Muscle of leg (tissue), 16 donors: ENCODE measurements at places on chromosomes 6 and 20.

GRCh38 chr20:63310265-63310991, 17.4 kb downstream of the COL20A1 start:
- H3K4me1 ChIP-seq = peaks cover 36% of the 10 kb centered on the region
- no peak for DNase-seq
- no peak overlapping the region for H3K4me3 ChIP-seq

DNA sequence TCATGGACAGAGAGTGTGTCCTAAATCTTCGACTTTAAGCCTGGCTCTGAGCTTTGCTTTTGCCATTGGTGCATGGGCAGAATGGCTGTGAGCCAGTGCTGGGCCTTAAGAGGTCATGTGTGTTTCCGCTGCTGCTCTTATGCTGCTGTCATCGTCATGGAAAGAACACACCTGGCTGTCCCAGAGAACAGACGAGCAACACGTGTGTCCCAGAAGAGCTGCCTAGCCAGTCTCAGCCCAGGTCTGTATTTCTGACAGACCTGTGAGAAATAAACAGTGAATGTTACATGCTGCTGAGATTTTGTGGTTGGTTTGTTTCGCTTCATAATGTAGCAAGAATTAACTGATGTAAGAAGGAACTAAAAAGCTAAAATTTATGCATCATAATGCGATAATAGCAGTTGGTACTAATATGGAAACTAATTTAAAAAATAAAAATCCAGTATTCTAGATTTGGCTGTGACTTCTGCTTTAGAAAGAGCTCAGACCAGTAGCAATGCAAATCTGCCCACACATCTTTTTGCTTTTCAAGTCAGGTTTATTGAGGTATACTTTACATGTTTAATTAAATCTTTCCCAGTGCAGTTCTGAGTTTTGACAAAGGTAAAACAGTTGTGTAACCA, 11.5 kb upstream of the SCP2D1 start:
- H3K27me3 ChIP-seq = no peaks in the 10 kb centered on the region
- H3K4me1 ChIP-seq = no peaks in the 10 kb centered on the region
- no peak for DNase-seq
- H3K27ac ChIP-seq = no peak overlapping the region
- H3K36me3 ChIP-seq = no peaks in the 10 kb centered on the region

DNA sequence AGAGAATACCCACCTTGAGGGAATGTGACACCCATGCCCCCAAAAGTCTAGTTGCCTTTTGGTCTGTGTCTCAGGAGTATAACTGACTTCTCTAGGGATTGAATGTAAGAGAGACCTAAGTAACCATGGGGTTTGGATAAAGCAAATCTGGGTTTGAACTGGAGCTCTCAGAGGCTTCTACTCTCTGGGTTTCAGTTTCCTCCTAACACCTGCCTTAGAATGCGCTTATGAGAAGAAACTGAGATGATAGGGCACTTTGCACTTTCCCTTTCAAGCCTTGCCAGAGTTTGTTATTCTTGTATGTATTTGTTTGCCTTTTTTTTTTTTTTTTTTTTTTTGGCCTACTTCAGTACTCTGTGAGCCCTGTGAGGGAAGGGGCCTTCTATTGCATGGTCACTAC, 19.4 kb downstream of the SDHAF4 start:
- no peak overlapping the region for H3K27ac ChIP-seq
- DNase-seq = no peak
- H3K4me3 ChIP-seq = no peak overlapping the region

- no peak for DNase-seq
- no peak overlapping the region for H3K27ac ChIP-seq
- H3K27me3 ChIP-seq = peaks cover 7% of the 10 kb centered on the region
Measured at GRCh38 chr20:44836601-44837120, 26.3 kb upstream of the RIMS4 start.

DNA sequence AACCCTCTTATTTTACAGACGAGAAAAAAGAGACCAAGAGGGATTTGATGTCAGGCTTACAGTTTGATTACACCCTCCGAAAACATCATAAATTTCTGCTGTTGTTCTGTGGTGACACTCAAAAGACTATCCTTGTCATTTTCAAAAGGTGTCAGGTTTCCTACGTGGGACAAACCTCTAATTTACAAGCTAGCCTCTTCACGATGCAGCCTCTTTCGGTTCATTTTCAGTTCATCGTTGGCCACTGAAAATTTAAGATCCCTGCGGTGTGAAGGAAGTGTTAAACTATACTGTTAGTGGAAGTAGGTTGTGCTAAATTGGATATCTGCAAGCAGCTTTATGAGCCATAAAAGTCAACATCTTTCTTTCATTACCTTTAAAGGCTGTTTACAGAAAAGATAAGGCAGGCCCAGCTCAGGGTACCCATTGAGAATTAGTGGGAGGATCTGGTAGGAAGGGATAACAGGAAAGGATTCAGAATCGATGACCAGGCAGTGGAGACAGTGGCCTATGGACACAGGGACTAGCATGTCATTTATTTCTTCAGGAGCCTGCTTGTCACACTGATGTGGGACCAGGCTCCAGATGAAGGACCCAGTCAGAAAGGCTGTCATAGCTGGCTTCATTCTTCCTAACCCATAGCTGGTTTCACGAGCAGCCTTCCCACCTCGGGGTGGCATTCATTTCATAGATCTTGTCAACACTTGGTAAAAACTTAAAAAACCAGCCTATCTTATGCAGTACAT, 329.1 kb upstream of the SOX4 start:
- no peaks in the 10 kb centered on the region for H3K27me3 ChIP-seq
- no peaks in the 10 kb centered on the region for H3K36me3 ChIP-seq
- no peaks in the 10 kb centered on the region for H3K4me1 ChIP-seq

DNA sequence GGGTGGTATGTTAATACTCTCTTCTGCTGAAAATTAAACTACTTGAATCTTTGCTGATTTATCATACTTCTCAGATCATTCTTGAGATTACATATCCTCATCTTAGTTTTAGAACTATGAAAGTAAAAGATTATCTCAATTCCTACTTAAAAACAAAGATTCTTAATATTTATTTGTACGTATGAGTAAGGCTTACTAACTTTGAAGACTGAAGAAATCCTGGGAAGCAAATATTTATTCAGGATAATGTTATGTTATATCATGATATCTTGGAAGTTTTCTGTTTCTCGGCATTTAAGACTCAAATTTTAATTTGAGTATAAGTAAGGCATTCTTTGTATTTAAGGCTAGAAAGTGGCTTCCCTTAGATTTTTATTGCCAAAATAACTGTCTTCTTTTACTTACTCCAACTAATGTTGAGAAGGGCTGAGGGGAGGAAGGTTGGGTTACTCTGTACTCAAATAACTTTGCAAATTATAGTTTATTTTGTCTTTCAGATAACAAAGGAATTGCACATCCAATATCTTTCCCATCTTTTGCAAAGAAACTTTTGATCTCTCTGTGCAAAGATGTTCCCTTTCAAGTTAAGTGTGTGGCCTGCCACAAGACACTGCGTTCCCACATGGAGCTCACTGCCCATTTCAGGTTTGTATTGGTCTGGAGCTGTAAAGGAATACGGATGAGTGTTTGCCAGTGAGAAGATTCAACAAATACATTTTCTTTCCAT, 30.5 kb upstream of the BAG2 start:
- no peaks in the 10 kb centered on the region for H3K27me3 ChIP-seq
- no peak for DNase-seq
- H3K4me1 ChIP-seq = no peaks in the 10 kb centered on the region
